Chondrocyte (in vitro differentiated cells): ENCODE measurements at places on chromosomes 6 and 20.

- H3K4me1 ChIP-seq = peaks cover 5% of the 10 kb centered on the region
- no peak overlapping the region for H3K27ac ChIP-seq
- H3K27me3 ChIP-seq = no peaks in the 10 kb centered on the region
- no peaks in the 10 kb centered on the region for H3K36me3 ChIP-seq
Observed at GRCh38 chr6:154352898-154353585, 3.6 kb downstream of the IPCEF1 start.

DNA sequence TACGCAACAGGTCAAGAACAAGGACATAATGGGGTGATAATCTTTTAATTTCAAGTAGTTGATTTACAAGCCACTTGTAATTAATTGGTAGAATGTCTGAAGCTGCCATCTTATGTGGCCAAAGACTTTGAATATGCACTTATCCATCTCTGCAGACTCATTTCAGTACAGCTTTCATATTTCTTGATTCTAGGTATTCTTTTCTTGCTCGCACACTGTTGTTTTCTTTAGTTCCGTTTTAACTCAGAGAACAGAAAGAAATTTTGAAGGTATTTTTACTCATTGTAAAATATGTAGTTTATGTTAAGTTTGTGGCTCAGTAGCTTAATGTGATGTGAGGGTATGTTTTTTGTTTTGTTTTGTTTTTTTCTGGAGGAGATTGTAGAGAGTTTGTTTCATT is 73.9 kb downstream of the UBR2 start:
- no peak overlapping the region for H3K4me3 ChIP-seq
- peaks cover 22% of the 10 kb centered on the region for H3K36me3 ChIP-seq
- H3K27me3 ChIP-seq = no peaks in the 10 kb centered on the region
- no peaks in the 10 kb centered on the region for H3K4me1 ChIP-seq
- no peak for DNase-seq
- H3K27ac ChIP-seq = no peak overlapping the region

DNA sequence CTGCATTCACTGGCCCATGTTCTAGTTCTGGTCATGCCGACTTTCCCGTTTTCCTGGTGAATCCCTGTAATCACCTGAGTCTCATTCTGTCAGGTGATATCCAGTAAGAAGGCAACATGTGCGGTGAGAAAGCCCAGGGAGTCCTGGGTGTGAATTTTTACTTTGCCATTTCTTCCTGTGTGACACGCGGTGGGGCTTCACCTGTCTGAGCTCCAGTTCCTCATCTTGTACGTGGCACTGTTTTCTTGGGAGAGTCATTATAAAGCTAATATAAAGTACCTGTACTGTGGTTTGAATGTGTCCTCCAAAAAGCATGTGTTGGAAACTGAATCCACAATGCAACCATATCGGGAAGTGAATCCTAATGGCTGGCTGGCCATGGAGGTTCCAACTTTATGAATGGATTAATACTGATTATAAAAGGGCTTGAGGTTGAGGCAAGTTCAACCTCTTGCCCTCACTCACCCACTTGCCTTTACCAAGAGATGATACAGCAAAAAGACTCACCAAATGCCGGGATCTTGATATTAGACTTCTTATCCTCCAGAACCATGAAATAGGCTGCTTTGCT is 5.1 kb downstream of the HLA-E start:
- peaks cover 11% of the 10 kb centered on the region for H3K4me1 ChIP-seq
- H3K27ac ChIP-seq = no peak overlapping the region
- H3K27me3 ChIP-seq = no peaks in the 10 kb centered on the region
- no peak for DNase-seq

DNA sequence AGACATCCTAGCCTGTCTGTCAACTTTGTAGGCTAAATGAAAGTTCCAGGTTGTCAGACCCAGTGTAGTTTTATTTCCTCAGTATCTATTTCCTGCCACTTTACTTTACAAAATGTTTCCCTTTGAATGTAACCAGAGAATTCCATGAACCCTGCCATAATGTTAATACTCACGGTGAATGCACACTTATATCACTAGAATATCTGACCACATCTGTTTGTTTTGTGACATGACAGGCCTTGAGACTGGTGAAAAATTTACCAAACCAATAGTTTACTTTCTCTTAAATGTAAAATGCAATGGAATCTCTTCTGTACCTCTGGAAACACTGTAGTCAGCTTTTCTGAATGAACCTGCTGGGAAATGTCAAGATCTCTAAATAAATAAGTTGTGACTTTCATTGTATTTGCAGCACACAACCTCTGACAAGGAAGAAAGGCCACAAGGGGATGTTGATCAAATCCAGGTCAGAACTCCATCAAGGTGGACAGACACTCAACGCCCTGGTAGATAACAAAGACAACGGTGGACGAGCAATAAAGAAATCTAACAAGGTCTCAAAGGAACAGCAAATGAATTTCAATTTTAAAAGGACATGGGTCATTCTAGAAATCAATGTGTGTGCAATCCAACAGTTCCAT is 59.2 kb downstream of the BACH2 start:
- no peaks in the 10 kb centered on the region for H3K27me3 ChIP-seq
- H3K36me3 ChIP-seq = peaks cover 2% of the 10 kb centered on the region
- H3K4me3 ChIP-seq = no peak overlapping the region
- peaks cover 13% of the 10 kb centered on the region for H3K4me1 ChIP-seq
- no peak for DNase-seq
- no peak overlapping the region for H3K27ac ChIP-seq

- peaks cover 37% of the 10 kb centered on the region for H3K27me3 ChIP-seq
- H3K36me3 ChIP-seq = no peaks in the 10 kb centered on the region
- DNase-seq = no peak
- H3K27ac ChIP-seq = no peak overlapping the region
Observed at GRCh38 chr6:137427656-137428290, 66.4 kb downstream of the OLIG3 start.

DNA sequence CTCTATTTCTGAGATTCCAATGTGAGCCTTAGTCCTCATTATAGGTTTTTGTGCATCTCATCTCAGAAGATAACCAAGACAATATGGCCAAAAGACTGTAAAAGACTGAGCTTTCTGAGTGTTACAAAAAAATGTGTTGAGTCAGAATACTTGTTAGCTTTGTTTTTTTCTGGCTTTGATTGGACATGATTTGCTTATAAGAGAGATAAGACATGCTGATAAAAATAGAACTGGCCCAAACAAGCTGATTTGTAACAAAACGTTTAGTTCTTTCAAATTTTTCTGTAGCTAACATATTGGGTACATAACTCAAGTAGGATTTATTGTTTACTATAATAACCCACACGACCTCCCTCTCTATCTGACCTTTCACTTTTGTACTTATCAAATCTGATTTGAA is 32.9 kb downstream of the FILIP1 start:
- no peak overlapping the region for H3K27ac ChIP-seq
- peaks cover 28% of the 10 kb centered on the region for H3K4me1 ChIP-seq
- no peaks in the 10 kb centered on the region for H3K27me3 ChIP-seq
- DNase-seq = no peak
- peaks cover 2% of the 10 kb centered on the region for H3K36me3 ChIP-seq

DNA sequence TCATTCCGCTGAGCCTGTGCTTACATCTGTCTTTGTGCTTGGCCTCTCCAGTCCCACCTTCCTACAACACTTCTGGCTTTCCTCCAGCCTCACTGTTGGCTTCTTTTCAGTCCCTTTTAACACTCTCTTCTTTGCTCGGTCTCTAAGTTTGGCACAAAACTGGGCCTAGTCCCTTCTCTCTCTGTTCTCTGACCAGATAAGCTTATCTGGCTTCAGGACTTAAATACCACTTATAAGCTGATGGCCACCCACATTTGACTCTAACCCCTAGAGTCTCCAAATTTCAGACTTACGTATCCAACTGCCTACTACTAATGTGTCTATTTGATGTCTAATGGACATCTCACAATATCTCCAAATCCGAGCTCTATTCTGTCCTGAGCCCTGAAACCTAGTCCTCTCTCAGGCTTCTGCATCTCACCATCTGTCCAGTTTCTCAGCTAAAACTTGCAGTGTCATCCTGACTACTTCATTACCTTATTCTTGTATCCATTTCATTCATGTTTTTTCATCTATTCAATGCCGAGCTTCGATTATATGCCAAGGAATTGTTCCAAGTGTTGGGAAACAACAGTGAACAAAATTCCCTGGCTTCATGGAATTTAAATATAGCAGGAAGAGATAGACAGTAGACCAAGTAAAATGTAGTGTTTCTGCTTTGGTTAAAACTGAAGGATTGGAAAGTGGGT is 40.1 kb downstream of the TBPL1 start:
- H3K4me3 ChIP-seq = no peak overlapping the region
- DNase-seq = no peak
- no peaks in the 10 kb centered on the region for H3K27me3 ChIP-seq
- peaks cover 5% of the 10 kb centered on the region for H3K4me1 ChIP-seq
- no peak overlapping the region for H3K27ac ChIP-seq
- H3K36me3 ChIP-seq = peaks cover 2% of the 10 kb centered on the region

GRCh38 chr6:144897441-144897921 is 612.3 kb downstream of the UTRN start:
- H3K4me3 ChIP-seq = no peak overlapping the region
- H3K36me3 ChIP-seq = peaks cover 2% of the 10 kb centered on the region
- DNase-seq = no peak
- peak overlapping the region; percentile 14 for H3K27ac ChIP-seq
- peaks cover 14% of the 10 kb centered on the region for H3K4me1 ChIP-seq

- peaks cover 3% of the 10 kb centered on the region for H3K36me3 ChIP-seq
- peaks cover 9% of the 10 kb centered on the region for H3K27me3 ChIP-seq
- DNase-seq = no peak
- no peak overlapping the region for H3K27ac ChIP-seq
- H3K4me3 ChIP-seq = no peak overlapping the region
Observed at GRCh38 chr20:43778375-43778774, 51.6 kb upstream of the GTSF1L start.

GRCh38 chr6:169890049-169890448 is 138.6 kb downstream of the ERMARD start:
- peaks cover 51% of the 10 kb centered on the region for H3K27me3 ChIP-seq
- H3K4me1 ChIP-seq = no peaks in the 10 kb centered on the region
- no peaks in the 10 kb centered on the region for H3K36me3 ChIP-seq
- H3K27ac ChIP-seq = no peak overlapping the region
- no peak overlapping the region for H3K4me3 ChIP-seq

DNA sequence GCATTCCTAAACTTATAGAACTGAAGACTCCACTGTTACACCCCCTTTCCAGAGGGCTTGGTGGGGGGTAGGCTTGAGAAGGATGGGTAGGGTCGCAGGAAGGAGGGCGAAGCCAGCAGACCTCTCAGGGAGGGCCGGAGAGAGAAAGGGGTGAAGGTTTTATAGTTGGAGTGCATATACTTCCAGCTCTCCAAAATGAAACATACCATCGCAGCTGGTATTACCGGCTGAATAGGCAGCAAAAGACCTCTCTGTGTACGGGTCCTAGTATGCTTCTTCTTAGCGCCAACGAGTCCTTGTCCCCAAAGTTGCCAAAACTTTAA is 1.0 kb upstream of the VGLL2 start:
- peaks cover 13% of the 10 kb centered on the region for H3K4me1 ChIP-seq
- peaks cover 79% of the 10 kb centered on the region for H3K27me3 ChIP-seq
- H3K27ac ChIP-seq = no peak overlapping the region
- no peak for DNase-seq
- peaks cover 3% of the 10 kb centered on the region for H3K36me3 ChIP-seq
- peak overlapping the region; percentile 64 for H3K4me3 ChIP-seq

- H3K27ac ChIP-seq = no peak overlapping the region
- H3K4me3 ChIP-seq = no peak overlapping the region
- peaks cover 29% of the 10 kb centered on the region for H3K4me1 ChIP-seq
- peak; percentile 56 for DNase-seq
Observed at GRCh38 chr6:3321875-3322274, 63.1 kb downstream of the PSMG4 start.

GRCh38 chr6:107488174-107488874 is 1.6 kb upstream of the SOBP start:
- H3K4me3 ChIP-seq = peak overlapping the region; percentile 81
- H3K36me3 ChIP-seq = no peaks in the 10 kb centered on the region

GRCh38 chr6:41652866-41653652 is 14.8 kb downstream of the MDFI start:
- no peaks in the 10 kb centered on the region for H3K27me3 ChIP-seq
- DNase-seq = peak; percentile 87
- H3K4me1 ChIP-seq = peaks cover 52% of the 10 kb centered on the region
- no peak overlapping the region for H3K4me3 ChIP-seq

DNA sequence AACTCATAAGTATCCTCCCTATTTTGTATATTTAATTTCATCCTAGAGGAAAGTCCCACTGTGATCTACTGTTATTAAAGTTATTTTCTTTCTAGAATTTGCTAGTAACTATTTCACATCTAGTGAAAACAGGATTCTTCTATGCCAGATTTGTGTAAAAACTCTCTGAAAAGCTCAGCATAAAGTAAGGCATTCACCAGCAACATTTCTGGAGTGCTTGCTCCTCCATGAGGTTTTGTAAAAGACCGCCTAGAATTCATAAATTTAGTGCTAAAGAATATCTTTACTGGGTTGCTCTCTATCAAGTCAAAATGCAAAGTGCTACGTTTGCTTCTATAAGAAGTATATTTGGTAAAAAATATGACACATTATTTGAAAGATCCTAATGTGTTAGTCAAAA is 173.5 kb upstream of the IRAK1BP1 start:
- H3K4me1 ChIP-seq = no peaks in the 10 kb centered on the region
- H3K27me3 ChIP-seq = peaks cover 19% of the 10 kb centered on the region
- H3K36me3 ChIP-seq = peaks cover 3% of the 10 kb centered on the region
- no peak for DNase-seq
- no peak overlapping the region for H3K27ac ChIP-seq

DNA sequence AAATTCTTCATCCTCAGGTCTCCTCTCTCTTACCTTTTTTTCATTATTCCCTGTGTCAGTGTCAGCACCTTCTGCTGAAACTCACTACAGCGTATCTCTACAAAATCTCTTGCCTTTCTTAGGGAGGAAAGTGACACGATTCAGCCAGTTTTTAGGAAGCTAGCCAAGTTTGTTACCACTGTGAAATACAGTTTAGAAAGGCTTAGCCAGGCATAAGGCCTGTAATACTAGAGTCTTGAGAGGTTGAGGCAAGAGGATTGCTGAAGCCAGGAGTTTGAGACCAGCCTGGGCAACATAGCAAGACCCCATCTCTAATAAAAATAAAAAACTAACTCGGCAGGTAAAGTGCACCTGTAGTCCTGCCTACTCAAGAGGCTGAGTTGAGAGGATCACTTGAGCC is 16.7 kb downstream of the TAB2 start:
- H3K36me3 ChIP-seq = peaks cover under 1% of the 10 kb centered on the region
- peaks cover 83% of the 10 kb centered on the region for H3K4me1 ChIP-seq
- no peaks in the 10 kb centered on the region for H3K27me3 ChIP-seq
- no peak overlapping the region for H3K4me3 ChIP-seq
- no peak for DNase-seq
- peak overlapping the region; percentile 76 for H3K27ac ChIP-seq

- H3K27ac ChIP-seq = peak overlapping the region; percentile 22
- H3K4me3 ChIP-seq = no peak overlapping the region
- no peaks in the 10 kb centered on the region for H3K36me3 ChIP-seq
- H3K27me3 ChIP-seq = no peaks in the 10 kb centered on the region
- DNase-seq = no peak
Observed at GRCh38 chr6:47135772-47136171, 93.6 kb upstream of the ADGRF1 start.

DNA sequence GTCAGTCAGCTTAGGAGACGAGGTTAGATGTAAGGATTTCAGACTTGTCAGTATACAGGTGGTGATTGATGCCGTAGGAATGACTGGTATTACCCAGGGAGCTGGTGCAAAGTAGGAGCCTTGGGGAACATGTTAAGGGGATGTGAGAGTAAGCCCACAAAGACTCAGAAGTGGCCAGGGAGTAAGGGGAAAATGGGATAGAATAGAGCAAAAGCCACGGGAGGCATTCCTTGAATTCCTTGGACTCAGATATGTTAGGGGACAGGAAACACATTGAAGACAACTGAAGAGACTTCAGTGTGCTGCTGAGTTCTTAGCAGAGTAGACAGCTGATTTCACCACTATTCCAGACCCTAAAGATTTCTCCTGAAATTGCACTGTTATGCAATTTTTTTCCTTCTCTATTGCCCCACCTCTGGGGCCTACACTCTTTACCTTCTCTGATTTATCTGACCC is 1.2 kb upstream of the ACAT2 start:
- H3K4me1 ChIP-seq = peaks cover 39% of the 10 kb centered on the region
- peak overlapping the region; percentile 85 for H3K4me3 ChIP-seq
- no peaks in the 10 kb centered on the region for H3K27me3 ChIP-seq
- DNase-seq = no peak
- H3K27ac ChIP-seq = peak overlapping the region; percentile 98
- H3K36me3 ChIP-seq = peaks cover 17% of the 10 kb centered on the region
